ENCODE measurements at places on chromosomes 4 and X. TPM values are rescaled to one million over a fixed set of nuclear protein-coding genes. Genes with fewer than 3 reads are reported as not detected.

The ADRA2C gene
- total RNA-seq: 3.0 TPM

The TASL gene
- not detected for total RNA-seq

The NAA15 gene
- total RNA-seq: 53.9 TPM

The C4orf50 gene
- total RNA-seq: 0.19 TPM

The MAGIX gene
- total RNA-seq: 5.0 TPM

The RAB39B gene
- total RNA-seq: 4.8 TPM

The CT45A2 gene
- total RNA-seq: not detected

The SCRG1 gene
- total RNA-seq: not detected

The LRP2BP gene
- 0.17 TPM for total RNA-seq

The TMSB4X gene
- total RNA-seq: 1,780 TPM

The CXCL1 gene
- 2.7 TPM for total RNA-seq

DNA sequence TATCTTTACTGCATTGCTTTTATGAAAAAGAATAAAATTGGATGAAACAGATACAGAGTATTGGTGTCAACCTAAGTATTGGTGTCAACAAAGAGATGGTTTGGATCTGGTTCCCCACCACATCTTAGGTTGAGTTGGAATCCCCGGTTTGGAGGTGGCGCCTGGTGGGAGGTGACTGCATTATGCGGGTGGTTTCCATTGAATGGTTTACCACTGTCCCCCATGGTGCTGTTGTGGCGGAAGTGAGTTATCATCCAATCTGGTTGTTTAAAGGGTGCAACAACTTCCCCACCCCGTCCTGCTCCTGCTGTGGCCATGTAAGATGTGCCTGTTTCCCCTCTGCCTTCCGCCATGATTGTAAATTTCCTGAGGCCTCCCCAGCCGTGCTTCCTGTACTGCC lies 52.8 kb upstream of the CD99 start:
- DNase-seq: no peak

DNA sequence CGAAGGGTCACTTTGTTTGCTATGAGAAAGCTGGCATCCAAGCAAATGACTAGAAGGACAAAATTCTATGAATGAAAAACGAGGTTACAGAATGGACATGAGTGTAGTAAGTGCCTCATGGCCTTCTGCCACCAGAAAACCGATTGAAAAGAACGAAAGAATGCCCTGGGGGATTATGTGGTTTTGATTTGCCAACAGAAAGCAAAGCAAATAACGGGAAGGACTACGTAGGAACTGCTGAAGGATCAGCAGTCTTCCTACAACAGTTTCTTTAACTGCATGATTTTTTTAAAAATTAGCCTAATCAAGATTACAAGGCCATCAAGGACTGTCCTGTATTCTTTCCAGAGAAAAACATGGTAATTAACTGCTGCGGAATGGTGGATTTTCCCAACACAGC lies 50.6 kb downstream of the NRK start:
- no peak for DNase-seq

- DNase-seq: no peak
Observed at GRCh38 chr4:26858035-26858918, 2.4 kb upstream of the STIM2 start.

DNA sequence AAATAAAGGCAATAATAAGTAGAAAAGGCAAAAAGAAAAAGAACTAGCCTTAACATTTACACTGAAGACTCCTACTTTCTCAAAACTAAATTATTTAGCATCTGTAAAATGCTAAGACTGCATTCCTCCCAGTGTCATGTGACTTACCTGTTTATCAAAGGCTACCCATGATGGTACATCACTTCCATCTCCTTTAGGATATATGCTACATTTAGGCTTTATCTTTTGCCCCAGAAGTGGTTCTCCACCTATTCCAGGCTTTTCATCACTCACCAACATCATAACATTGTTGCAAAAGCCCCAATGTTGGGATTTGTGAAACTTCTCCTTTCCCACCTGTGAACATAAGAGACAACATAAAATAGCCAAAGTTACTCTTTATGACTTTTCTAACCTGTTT lies 31.1 kb downstream of the EFHC2 start:
- no peak for DNase-seq

GRCh38 chr4:54185866-54186265 lies 43.2 kb upstream of the PDGFRA start:
- DNase-seq: no peak

- DNase-seq: no peak
Observed at GRCh38 chr4:145635117-145635516, 15.9 kb downstream of the MMAA start.

- DNase-seq: no peak
Observed at GRCh38 chr4:174210952-174211490, 72.4 kb downstream of the FBXO8 start.

GRCh38 chr4:182973511-182973911 lies 56.3 kb upstream of the DCTD start:
- DNase-seq: no peak

DNA sequence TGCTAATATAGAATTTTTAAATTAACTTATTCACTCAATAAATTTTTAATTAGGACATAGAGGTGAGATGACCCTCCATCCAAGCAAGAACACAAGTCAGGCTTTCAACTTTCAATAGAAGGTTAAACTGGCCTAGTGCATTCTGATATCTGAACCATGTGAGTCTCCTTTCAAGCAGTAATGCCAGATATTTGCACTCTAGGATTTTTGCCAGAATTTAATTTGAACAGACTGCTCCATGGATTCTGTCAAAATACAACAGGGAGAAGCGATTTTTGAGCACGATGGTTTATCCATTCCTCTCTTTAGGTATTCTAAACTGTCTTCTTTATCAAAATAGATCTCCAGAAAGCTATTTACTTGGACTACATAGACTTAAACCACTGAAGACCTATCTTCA lies 72.0 kb upstream of the DCLK2 start:
- no peak for DNase-seq

DNA sequence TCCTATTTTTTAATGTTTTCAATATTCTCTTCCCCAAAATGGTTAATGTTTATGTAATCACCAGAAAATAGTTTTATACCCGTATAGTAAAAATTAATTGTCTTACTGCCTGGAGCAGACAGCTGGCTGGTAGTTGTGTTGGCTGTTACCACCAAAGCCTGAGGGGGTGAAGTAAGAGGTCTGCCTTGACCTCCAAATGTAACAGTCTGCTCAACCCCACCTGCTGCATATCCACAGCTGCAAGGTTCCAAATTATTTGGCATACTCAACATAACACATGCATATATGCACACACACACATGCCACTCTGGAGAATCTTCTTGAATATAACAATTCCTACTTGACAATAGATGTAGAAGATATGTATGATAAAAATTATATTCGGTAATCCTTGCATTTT lies 624.3 kb downstream of the ADGRL3 start:
- no peak for DNase-seq

- peak; percentile 29 for DNase-seq
Observed at GRCh38 chrX:119118780-119119395, 8.7 kb downstream of the KIAA1210 start.

DNA sequence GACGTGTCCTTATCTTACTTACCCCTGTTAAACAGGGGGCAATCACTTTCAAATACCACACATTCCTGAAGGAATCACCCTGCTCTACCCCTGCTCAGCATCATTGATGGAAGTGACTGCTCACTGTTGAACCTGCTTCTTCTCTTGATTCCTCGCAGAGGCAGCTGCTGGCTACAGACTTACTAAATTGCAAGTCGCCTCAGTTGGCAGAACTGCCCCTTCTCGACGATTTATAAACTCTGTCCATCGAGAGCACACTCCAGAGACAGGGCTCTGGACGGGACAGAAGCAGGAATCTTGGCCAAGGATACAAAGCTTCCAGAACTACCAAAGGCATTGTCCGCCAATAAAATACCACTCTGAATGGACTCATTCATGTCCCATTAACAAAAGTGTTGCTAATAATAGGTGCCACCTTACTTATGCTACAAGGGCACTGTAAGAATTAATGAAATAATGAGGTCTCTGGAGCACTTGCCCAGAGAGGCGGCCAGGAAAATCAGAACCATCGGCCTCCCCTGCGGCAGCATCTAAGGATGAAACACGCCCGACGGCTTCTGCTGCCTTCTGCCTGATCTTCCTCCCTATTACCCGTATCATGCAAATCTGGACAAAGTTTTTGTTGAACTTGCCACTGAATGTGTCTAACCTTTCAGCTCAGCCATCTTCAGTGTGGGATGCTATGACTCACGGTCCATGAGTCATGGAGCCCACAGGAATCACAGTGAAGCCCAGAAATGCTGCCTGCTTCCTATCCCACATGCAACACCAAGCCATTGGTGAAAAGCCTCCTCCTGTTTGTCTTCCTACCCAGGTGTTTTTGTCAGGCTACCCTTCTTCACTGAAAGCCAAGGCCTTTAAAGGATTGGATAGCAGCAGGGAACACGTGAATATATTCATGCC lies 164.9 kb downstream of the MAML3 start:
- DNase-seq: no peak

DNA sequence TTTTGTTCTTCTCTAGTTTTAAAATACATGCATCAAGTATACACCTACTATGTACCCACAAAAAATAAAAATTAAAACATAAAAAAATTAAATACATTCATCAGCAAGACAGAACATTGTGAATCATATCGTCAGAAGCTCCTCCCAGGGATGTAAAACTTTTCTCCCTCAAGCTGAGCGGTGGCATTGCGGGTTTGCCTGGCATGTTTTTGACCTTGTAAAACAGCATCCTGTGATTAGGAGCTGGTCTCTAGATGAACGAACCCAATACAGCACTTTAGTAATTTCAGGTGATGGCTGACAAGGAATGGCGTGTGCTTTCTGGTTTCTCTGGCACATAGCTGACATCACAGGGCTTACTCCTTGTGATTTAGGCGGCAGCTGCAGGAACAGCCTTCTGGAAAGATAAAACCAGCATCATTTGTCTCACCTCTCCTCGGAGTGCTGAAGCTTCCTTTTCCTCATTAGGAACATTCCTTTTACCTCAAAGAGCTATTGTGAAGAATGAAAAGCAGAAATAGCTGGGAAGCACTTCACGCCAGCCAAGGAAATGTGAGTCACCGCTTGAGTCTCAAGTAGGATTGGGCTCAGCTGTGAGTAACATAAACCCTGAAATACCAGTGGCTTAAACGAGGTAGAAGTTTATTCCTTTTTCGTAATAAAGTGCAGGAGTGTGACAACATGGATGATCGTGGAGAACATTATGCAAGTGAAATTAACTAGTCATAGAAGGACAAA lies 44.3 kb downstream of the NYX start:
- DNase-seq: no peak

- no peak for DNase-seq
Observed at GRCh38 chr4:190017357-190018200, 9.5 kb downstream of the FRG2 start.

DNA sequence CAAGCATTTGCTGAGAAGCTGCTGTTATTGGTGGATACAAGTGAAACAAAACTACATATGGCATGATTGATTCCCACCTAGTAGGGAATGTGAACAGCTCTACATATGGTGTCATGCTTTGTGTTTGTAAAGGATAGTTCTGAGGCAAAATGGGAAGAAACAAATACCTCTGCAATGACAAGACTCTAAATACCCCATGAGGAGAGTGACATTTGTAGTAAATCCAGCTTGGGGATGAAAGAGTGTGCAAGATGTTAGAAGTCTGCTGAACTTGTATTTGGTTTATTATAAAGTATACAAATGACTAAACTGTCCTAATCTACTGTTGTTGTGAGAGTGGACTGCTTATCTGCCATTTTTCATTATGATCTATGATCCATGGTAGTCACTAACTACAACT lies 120.8 kb upstream of the HS3ST1 start:
- no peak for DNase-seq

DNA sequence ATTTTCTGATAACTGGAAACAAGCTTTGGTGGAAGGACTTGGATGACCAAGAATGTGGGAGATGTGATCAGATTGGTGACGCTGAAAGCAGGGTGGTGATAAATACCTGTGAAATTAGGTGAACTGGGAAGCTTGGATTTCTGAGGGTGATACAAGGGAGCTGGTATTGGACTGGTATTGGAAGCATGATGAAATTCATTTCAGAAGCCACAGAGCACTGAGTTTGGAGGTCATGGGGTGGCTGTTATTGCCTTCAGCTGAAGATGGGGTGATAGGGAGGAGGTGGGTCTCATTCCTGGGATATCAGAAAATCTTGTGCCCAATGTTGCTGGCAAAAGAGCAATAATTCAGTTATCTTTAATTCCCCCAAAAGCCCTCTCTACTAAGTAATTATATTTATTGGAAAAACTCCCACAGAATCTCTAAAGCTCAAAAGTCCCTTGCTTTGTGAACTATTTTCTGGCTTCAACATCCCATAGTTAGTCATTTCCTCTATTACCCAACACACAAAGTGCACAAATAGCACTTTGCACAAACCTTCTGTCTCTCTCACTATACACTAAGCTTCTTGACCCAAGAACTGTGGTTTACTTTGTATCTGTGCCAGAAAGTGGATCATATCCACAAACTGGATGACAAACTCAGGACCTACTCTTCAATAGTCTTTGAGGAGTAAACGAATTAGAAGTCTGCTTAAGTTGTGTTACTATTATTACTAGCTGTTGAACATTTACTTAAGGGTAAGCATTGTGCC lies 23.1 kb upstream of the CAMK2D start:
- no peak for DNase-seq

- DNase-seq: no peak
Observed at GRCh38 chr4:2797545-2798305, 4.8 kb downstream of the SH3BP2 start.

GRCh38 chr4:186819342-186820086 lies 95.9 kb upstream of the FAT1 start:
- no peak for DNase-seq

DNA sequence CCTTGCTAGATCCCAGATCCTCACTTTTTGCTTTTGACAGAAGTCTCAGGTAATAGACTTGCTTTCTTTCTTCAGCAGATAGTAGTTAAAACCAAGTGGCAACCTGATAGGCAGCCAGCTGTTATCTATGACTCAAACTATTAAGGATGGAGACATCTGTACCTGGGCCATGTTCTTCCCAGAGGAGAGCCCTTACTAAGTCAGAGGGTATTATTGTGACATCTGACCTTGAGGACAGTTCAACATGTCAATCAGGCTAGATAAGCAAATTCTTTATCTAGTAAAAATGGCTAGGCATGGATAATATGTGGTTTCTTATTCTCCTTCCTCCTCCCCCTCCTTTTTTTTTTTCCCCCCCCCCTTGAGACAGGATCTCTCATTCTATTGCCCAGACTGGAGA lies 39.2 kb downstream of the TRIM2 start:
- no peak for DNase-seq

DNA sequence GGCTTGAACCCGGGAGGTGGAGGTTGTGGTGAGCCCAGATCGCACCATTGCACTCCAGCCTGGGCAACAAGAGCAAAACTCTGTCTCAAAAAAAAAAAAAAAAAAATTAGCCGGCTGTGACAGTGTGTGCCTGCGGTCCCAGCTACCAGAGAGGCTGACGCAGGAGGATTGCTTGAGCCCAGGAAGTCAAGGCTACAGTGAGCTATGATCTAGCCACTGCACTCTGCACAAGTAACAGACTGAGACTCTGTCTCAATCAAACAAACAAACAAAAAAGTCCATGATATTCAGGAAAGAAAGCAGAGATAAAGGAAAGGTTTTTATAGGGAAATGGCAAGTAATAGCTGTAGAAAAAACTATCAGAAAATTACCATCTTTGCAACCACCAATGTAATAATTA lies 2.1 kb upstream of the LAGE3 start:
- no peak for DNase-seq
